ENCODE measurements at places on chromosomes 6 and 20. TPM values are rescaled to one million over a fixed set of nuclear protein-coding genes. Genes with fewer than 3 reads are reported as not detected.

GRCh38 chr6:14664621-14665315 lies 547.2 kb downstream of the CD83 start:
- no peak for DNase-seq

Gene SRMS
- polyA plus RNA-seq, result 0.39 TPM

DNA sequence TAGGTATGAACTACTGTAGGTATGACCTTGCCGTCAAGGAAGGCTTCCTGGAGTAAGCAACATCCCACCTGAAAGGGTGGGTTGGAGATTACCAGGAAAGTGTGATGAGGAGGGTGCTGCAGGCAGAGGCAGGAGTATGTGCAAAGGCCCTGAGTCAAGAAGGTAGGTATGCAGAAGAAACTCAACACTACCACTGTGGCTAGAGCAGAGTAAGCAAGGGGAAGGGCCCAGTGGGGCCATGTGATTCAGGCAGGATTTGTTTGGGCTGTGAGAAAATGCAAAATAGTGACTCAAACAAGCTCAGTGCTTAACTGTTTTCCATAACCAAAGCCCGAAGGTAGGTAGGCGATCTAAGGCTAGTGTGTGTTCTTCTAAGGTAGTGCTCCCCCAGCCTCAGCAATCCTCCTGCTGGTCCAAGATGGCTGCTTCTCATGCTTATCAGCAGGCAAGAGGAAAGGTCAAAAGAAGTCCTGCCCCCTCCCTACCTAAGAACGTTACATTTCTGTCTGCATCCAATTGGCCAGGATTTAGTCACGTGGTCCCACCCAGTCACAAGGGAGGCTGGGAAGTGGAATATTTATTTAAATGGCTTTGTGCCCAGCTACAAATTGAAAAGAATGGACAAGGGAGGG lies 36.2 kb upstream of the HMGA1 start:
- DNase-seq, result no peak

DNA sequence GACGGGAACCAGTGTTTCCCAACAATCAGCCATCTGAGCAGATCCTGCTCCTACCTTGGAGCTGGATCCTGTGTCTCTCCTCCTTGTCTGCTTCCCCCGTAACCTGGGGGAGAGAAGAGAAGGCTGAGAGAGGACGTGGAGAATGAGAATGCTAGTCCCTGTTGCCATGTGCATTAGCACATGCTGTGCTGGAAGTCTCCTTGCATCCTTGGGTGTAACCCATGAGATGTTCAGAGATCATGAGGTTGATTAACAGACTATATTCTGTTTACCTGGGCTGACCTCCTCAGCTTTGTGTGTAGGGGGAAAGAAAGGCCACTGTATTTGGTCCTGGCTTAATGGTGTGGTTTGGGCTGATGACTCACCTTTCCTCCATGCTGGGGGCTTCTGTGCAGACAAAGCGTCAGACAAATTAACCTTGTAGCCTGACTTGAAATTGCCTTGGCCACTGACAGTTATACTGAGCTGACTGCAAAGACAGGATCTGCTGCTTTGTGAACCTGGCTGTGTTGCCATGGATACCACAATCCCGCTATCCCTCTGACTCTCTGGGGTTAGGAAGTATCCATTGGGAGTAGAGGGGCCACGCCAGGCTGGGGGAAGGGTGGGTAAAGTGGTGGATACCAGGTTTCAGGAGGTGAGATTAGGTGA lies 243.7 kb upstream of the CHD6 start:
- peak; percentile 52 for DNase-seq

DNA sequence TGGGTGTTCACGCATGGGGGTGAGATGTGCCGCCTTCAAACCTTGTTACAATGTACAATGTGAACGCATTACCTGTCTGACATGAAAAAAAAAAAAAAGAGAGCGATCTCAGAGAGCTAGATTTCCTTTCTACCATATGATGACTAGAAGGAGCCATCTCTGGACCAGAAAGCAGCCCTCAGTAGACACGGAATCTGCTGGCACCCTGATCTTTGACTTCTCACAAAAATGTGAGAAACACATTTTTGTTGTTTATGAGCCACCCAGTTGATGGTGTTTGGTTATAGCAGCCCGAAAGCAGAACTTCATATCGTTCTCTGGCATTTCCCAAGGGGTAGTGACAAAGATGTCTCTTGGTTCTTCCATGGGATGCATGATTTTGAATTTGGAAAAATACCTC lies 33.5 kb upstream of the EPB41L1 start:
- no peak for DNase-seq

DNA sequence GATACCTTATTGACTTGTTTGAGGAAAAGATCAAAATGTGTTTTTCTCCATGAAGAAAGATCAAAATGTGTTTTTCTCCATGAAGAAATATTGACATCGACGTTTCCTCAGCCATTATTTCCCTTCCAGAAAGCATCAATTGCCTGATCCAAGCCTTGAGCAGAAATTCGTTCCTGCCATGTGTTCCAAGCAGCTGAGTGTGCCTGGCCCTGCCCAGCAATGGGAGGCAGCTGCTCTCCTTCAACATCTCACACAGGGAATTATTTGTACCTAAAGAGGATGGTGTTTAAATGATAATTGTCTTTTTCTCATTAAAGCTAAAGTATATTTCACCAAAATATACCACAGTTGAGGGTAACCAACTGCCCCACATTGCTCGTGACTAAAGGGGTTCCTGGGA lies 7.8 kb upstream of the DUSP22 start:
- no peak for DNase-seq

GRCh38 chr6:43297644-43298564 lies at the start of gene SLC22A7:
Gene SLC22A7, plus strand, starts transcription at chr6:43298260. Its CDS starts 99 bp downstream, at chr6:43298359.
- DNase-seq, result no peak

Gene FOXP4
- 6.7 TPM for polyA plus RNA-seq

DNA sequence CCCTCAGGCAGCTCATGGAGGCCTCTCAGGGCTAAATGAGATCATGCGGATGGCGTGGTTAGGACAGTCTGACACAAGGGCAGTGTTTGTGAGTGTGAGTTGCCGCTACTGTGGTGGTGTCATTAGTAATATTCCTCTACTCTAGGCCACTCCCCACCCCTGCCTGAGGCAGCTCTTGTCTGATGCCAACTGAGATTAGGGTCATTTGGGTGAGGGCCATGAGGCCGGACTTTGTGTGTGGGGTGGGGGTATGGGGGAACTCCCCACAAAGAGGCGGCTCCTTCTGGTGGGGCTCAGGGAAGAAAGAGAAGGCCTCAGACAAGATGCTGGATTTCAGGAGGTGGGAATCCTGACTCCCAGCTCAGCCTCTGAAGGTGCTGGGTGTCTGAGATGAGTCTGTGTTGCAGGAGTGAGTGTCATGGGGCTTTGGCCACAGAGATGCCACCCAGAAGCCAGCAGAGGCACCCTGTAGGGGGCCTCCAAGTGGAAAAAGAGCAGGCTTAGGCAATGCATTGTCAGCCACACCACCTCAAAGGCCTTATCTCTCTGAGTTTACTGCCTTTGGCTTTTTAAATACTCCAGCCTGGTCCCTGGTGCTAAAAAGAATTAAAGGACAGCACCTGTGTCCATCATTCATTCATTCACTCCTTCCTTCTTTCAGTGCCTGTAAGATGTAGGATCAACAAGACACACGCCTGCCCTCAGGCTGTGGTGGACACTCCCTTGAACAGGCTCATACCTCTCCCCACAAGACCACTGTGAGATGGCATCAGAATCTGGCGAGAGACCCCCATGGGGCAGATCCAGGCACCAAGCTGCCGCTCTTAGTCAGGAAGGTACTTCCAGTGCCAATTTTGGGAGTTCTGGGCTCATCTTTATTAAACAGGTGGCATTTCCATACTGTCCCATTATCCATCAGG lies 175.2 kb downstream of the MRPL14 start:
- no peak for DNase-seq

Gene BPIFA1
- not detected for polyA plus RNA-seq

- no peak for DNase-seq
Observed at GRCh38 chr6:16827627-16828026, 66.4 kb upstream of the ATXN1 start.

GRCh38 chr20:61830991-61831390 lies 234.7 kb downstream of the TAF4 start:
- DNase-seq, result no peak

DNA sequence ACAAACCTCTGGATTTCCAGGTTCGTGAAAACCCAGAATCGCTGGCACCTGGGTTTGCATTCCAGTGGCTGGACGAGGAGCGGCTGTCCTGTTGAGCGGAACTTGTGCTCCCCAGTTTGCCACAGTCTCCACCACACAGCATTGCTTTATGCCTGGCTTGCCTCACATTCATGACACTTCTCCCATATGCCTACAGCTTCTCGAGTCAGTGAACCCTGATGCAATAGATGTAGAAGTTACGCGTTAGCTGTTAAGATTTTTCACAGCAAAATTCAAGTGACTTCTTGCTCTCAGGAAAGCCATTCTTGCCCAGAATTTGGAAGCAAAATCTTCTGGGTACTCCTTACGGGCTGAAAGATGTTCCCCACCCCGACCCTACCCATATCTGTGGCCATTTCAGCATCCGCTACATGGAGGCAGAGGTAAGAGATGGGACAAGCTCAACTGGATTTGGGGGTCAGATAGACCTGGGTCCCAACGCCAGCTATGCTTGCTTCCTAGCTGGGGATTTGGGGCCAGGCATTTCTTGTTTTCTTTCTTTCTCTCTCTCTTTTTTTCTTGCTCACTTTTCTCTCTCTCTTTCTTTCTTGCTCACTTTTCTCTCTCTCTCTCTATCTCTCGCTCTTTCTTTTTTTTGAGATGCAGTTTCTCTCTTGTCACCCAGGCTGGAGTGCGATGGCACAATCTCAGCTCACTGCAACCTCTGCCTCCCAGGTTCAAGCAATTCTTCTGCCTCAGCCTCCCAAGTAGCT lies 12.4 kb upstream of the GDAP1L1 start:
- no peak for DNase-seq

Gene ARFRP1
- polyA plus RNA-seq, result 12.9 TPM

GRCh38 chr6:157087974-157088373 lies 235.3 kb downstream of the TMEM242 start:
- no peak for DNase-seq

- no peak for DNase-seq
Observed at GRCh38 chr6:30700340-30700739, 9.6 kb upstream of the NRM start.

Data from H1 (cell line).